NCI-H1048 (cell line): ENCODE measurements at places on chromosomes 7 and 10.

DNA sequence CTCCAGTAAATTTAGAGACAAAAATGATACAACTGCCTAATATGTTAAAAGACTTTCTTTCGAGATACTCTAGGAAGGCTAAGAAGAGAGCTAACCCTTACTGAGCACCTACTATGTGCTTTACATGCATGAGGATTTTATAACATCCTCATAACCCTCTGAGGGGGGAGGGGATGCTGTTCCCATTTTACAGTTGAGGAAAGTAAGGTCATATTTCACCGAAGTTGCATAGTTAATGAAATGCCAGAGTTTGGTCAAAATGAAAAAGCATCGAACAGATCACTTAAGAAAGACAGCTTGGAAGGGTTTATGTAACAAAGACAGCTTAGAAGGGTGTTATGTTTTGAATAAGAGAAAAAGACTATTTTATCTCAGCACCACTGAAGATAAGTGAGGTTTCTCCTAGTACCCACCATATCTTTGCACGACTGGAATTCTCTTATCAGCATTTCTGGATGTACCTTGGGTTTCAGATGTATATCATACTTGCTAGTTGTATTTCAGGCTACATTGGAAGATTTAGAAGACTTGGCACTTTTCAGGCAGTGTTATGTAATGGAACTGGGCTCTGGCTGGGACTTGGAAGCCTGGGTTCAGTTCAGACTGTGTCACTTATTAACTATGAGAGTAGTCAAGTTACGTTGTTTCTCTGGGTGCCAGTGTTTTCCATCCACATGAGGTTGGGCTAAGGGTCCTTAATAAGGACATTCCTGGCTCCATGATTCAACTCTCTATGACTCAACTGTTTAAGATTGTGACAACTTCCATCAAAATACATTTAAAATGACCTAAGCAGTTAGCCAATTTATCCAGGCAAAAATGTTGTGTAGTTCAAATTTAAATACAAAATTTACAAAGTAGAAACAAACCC is 6.0 kb downstream of the RHOBTB1 start:
- DNase-seq, result no peak

- DNase-seq, result no peak
Measured at GRCh38 chr7:16571941-16572340, 45.3 kb downstream of the LRRC72 start.

GRCh38 chr7:151866761-151867655 is 9.9 kb downstream of the PRKAG2 start:
- no peak for DNase-seq

DNA sequence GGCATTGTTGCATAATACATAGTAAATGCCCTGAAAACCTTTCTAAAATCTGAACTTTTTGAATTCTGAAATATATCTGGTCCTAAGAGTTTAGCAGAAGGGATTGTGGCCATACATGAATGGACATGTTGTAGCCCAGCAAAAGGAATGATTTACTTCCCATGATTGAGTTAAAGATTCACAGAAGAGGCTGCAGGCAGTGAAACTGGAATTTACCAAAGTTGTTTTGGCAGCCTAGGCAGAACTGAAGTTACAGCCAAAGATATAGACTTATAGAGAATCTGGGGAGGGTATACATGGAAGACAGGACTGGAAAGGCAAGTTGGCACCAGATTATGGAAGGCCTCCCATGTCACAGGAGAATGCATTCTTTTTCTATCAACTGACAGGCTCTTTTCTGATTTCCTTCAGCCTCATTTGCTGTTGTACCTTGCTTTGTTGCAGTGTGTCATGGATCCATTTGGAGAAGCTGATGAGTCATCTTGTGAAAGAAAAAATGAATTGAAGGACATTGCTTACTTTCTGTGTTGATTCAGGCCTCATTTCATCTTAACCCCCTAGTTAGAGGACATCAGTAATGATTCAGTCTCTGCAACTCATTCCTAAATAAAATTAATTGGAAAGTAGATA is 356.2 kb upstream of the LRGUK start:
- DNase-seq, result no peak

DNA sequence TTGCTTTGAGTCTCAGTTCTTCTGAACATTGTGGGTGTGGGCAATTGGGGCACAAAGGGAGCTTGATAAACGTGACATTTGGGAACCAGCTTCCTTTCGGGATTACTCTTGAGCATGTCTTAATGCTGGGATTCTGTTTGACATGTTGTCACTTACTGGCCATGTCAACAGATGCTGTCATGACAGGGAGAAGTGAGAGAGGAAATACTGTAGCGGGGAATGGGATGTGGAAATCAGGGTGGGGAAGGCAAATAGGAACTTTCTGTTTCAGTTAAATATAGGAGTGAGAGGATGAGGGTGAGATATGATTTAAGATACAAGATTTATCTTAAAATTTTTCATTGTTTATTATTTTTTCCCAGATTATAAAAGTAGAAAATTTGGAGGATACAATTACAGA is 83.9 kb downstream of the SEC23IP start:
- DNase-seq, result no peak

DNA sequence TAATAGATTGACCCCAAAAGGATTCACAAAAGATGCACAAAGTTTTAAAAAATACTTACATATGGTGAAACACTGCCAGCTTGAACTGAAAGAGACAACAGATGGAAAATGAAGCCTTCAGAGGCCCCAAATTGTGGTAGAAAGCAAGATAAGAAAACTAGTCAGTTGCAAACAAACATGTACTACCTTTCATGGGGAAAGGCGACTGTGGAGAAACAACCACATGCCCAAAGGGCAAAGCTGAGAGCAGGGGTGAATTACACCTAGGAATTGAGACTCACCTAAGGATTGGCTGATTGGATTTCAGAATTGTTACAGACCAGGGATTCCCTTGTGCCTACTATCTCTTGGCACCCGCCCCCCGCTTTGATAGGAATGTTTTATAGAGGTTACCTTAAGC is 13.1 kb downstream of the EPC1 start:
- no peak for DNase-seq

DNA sequence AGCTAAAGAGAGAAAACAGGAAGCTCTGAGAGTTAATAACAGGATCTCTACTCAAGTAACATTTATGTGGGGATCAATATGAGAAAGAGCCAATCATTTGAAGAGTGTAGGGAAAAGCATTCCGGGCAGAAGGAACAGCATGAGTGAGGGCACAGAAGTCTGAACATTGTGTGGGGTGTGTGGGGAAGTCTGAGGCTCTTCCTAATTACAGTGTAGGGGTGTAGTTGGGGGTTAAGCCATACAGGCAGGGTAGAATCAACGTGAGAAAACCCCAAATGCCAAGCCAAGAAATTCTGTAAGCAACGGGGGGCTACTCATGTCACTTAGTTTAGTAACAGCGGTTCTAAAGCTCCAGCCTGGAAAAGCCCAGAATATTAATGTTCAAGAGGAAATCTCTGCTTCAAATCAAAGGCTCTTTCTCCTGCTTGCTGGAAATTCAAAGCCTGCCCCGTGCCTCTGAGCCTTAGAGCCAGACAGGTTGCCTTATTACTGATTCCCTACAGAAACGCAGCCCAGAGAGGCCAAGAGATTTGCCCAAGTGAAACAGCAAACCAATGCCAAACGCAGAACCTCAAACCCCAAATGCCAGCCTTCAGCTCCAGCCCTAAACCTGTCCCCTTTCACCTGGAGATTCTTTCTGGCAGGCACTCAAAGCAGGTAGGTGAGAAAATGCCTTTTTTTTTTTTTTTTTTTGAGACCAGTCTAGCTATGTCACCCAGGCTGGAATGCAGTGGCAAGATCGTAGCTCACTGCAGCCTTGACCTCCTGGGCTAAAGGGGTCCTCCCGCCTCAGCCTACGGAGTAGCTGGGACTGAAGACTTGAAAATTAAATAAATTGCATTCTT is 36.1 kb downstream of the DNAJB12 start:
- DNase-seq, result no peak

- no peak for DNase-seq
Measured at GRCh38 chr7:157208571-157209413, 70.1 kb downstream of the UBE3C start.

DNA sequence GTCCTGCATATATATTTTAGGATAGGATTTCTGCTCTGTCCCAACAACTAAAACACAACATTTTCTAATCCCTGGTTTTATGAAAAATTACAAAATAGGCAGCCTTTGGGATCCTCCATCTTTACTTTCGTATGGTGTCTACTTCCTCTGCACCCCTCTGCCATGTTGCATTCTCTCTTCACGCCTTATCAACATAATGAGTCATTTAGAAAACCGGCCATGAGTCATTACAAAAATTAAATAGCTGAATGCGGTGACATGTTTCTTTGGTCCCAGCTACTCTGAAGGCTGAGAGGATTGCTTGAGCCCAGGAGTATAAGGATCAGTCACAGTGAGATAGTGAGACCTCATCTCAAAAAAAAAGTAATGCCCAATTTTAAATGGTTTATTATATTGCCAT is 148.1 kb upstream of the CELF2 start:
- DNase-seq, result no peak
